Activated naive CD4-positive, alpha-beta T cell treated with Interleukin-2 at 50 U/mL for 16 hours (primary cell): ENCODE measurements at places on chromosomes 13 and 19.
A peak's percentile ranks its signal among the peaks of the same experiment; 100 is the strongest.

DNA sequence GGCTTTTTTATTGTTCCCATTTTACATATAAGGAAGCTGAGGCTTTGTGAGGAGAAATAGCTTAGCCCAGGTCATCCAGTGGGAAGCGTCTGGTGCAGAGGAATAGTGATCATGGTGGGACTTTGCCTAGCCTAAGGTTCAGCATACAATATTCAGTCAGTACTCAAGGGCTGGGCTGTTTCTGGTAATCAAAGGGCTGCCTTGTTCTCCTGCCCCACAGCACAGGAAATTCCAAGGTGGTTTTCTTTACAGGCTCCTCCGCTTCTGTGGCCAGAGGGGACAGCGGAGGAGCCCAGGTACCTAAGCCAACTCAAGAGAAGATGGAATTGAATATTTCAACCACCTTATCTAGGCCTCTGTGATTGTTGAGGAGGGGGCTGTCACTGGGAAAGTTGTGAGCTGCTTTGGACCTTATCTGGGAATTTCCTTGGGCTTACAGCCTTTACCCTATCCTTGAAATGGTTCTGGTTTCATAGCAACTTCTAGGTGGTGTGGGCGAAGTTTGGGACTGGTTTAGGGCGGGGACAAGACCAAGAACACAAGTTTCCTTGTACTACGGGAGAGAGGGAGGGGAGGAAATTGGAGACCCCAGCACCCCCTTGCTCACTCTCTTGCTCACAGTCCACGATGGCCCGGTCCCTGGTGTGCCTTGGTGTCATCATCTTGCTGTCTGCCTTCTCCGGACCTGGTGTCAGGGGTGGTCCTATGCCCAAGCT, at the start of gene MIA:
Gene MIA (plus strand): TSS at position 606 of the 716 bp plus-strand sequence. CDS start 22 bp downstream, at position 628.
- no peak for DNase-seq

GRCh38 chr19:13260883-13261653, 110.9 kb downstream of the IER2 start:
- peak; percentile 20 for DNase-seq

- DNase-seq: no peak
Observed at GRCh38 chr13:41660411-41660810, 203.1 kb downstream of the RGCC start.

DNA sequence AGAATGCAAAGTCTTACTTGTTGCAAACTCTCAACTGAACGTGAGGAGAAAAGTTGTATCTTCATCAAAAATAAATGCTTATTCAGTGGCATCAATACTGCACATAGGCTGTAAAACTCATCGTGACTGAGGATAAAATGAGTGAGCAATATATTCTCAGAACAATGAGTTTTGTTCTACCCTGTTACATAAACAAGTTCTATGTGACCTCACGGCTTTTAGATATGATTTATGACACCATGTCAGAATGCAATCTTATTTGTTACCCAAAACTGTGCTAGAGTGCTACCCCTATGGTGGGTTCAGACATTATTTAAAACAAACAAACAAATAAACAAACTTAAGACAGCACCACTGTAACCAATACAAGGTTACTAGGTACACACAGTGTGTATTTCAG, 55.4 kb downstream of the FOXO1 start:
- no peak for DNase-seq

- DNase-seq: no peak
Observed at GRCh38 chr19:14779151-14779550, 791 bp upstream of the ADGRE2 start.

- no peak for DNase-seq
Observed at GRCh38 chr13:78468621-78469020, 134.7 kb downstream of the POU4F1 start.

DNA sequence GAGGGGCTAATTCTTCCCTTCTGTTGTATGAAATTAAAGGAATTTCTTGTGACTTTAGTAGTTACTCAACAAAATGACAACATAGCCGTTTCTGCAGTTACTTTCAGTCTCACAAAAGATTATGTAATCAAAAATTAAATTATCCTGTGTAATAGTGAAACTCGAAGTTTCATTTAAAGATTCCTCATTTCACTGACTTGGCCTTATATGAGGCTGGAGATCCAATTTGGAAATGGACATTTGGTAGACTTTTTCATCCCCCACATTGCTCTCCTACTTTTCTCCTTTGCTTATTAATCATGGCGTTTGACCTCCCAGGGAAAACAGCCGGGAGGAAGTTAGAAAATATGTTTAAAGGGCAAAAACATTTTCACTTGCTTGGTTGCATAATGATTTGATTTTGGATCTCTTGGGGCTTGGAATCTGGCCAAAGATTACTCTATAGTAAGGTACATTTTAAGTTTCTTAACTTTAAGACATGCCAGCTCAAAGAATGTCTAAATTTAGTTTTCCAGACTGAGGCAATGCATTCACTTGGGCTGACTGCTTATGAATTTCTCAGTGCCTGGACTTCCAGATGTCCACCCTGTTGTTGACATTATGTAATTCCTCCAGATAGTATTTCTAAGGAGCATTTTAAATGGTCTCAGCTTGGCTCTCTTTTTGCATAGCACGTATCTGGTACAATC, 1364.9 kb upstream of the MIR17HG start:
- DNase-seq: no peak

- DNase-seq: no peak
Observed at GRCh38 chr13:42071672-42072419, 23.4 kb downstream of the DGKH start.

GRCh38 chr13:76758257-76758656, 127.9 kb downstream of the KCTD12 start:
- no peak for DNase-seq

GRCh38 chr13:28889086-28889732, 69.1 kb downstream of the MTUS2 start:
- no peak for DNase-seq

DNA sequence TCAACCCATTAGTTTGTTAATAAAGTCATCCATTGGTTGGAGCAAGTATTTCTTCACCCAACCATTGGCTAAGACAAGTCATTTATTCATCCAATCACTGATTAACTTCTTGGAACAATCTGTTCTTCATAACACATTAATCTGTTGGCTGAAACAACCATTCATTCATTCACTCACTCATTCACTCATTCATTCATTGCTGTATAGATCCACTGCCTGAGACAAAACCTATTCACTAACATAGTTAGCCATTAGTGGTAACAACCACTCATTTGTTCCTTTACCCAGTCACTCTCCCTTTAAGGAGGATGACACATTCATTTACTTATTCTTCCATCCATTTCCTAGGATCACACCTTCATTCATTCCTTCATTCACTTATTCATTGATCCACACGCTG, 15.2 kb downstream of the EML2 start:
- no peak for DNase-seq

GRCh38 chr13:114111577-114111976, 20.8 kb downstream of the RASA3 start:
- DNase-seq: no peak

GRCh38 chr13:40439928-40440327, 226.5 kb downstream of the FOXO1 start:
- DNase-seq: no peak

DNA sequence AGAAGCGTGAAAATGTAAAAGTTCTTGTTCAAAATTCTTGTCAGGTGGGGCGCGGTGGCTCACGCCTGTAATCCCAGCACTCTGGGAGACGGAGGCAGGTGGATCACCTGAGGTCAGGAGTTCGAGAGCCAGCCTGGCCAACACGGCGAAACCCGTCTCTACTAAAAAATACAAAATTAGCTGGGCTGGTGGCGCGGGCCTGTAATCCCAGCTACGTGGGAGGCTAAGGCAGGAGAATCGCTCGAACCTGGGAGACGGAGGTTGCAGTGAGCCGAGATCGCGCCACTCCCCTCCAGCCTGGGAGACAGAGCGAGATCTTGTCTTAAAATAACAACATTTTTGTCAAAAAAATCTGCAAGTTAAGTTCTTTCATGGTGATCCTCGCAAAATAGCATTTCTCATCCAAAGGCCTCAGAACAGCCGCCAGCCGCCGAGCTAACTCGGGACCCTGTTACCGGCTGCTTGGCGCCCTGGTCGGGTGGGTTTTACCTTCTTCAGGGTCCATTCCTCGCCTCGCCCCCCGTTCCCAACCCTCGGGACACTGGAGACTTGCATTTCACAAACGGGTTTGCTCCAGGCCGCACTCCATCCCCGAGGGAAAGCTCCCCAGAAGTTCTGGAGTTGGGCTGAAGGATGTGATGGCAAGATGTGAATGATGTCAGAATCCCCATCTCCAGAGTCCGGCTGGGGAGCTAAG, 1.6 kb downstream of the LATS2 start:
- DNase-seq: no peak

DNA sequence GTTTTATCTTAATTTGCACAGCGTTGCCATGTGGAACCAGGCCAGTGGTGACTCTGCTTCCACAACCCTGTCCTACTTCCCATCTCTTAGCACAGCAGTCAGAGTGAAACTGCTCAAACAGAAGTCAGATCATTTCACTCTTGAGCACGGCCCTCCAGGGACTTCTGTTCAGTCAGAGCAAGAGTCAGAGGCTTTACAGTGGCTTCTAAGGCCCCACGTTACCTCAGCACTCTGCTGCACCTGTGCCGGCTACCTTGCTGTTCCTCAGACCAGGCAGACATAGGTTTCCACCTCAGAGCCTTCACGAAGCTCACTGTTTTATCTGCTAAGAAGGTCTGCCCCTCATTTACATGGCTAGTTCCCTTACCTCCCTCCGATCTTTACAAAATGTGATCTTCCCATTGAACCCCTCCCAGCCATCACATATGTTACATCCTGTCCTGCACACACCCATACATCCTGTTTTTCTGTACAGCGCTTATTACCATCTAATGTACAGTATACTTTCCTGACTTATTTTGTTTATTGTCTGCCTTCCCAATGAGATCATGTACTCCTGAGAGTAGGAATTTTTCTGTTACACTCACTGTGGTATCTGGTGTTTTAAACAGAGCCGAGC, 41.6 kb downstream of the TM9SF2 start:
- DNase-seq: peak; percentile 53

GRCh38 chr13:39306639-39307589, 268.7 kb downstream of the NHLRC3 start:
- peak; percentile 25 for DNase-seq

DNA sequence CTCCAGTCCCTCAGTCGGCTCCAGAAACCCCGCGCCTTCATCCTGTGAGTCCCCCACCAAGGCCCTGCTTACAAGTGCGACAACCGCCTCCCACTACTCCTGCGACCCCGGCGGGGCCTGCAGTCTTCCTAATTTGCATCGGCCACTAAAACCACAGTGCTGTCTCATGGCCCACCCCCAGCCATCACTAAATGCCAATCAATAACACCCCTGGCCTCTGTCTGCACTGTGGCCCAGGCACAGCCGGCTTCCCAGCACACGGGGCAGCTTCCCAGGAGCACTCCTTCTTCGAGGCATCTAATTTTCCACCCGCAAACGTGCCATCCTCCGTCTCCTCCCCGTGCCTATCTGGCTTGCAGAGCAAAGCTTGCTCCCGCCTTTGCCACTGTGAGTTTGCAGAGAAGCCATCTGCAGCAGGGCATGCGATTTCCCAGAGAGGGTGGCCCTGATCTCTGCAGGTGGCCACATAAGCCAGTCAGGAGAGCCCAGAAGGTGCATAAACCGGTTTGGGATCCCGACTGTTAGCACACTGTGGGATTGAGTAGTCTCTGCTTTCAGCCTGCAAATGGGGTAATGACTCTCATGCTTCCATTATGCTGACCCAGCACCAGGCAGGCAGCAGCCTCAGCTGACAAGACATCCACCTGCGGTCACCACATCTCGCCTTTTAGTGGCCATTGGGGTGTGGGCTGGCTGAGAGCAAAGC, 34.0 kb upstream of the USE1 start:
- DNase-seq: no peak

DNA sequence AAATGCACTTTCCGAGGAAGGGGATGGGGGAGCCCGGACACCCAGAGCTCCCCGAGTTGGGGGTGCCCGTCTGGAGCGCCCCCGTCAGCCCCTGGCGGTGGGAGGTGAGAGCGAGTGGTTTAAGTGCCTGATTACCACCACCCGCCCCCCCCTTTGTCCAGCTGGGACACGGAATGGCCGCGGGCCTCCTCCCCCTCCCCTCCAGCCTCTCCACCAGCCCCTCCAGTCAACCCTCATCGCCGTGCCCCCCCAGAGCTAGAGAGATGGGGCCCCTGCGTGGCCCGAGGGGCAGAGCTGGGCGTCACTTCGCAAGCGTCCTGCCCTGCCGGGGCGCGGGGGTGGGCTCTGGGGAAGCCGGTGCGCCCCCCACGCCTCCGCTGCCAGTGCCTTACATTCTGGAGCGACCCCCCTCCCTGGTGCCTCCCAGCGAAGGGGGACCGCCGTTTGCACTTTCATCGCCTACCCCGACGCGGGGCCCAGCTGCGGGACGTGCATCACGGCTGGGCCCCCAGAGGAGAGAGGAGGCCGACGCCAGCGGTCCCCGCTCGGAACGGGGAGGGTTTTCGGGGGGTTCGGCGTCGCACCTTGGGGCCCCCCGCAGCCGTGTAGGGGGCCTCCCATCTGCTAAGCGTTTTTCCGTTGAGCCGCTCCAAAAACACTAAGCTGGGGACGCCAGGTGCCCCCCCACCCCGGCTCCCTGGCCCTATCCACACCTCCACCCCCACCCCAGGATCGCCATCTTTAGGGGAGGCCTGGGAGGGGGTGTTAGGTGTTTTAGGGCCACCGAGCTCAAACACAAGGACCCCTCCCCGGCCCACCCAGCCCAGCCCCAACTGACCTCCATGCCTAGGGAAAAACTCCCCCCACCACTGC, 16.4 kb downstream of the SMIM24 start:
- no peak for DNase-seq

- no peak for DNase-seq
Observed at GRCh38 chr13:47019977-47020376, 123.1 kb upstream of the HTR2A start.

DNA sequence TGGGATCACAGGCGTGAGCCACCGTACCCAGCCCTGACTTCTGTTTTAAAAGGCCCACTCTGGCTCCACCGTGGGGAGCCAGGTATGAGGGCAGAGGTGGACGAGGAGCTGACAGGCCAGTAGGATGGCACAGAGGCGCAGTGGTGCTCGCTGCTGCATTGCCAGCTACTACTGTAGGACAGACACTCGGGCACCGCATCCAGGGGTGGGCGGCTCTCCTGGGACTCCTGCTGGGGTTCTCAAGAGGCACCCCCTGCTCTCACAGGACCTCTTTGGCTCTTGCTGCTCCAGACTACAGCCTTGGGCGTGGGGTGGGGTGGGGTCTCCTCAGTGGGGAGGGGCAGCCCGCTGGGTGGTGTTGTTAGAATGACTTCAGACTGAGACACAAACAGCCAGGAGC, 53.4 kb downstream of the LATS2 start:
- DNase-seq: no peak

DNA sequence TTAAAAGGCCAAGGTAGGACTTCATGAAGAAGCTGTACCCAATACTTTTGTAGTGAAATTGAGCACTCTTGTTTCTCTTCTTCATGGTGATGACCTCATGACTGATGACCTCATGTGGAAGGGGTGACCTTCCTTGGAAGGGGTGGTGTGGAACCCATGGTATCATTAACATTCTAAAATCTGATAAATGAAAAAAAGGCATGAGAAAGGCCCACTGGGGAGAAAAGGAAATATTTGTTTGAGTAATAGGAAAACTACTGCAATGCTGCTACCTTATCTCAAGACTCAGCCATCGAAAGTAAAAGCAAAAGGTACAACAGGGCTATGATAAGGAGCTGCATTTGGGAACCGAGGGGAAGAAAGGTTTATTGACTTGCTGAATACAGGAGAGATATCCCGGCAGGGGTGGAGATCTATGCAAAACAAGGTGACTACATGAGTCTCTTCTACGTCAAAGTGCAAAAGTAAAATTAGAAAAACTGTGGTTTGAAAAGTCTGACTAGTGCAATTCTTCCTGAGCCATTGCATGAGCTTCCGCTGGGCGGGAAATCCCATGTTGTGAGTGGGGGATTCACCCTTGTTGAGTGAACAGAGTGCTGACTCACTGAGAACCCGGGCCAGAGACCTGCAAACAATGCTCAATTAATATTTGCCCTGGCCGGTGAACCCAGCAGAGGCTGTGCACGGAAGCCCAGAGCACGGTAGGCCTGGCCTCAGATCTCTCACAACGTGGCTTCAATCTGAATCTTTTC, 138.9 kb upstream of the RFC3 start:
- peak; percentile 87 for DNase-seq
